ENCODE measurements at places on chromosomes 5 and 9. TPM values are rescaled to one million over a fixed set of nuclear protein-coding genes. Genes with fewer than 3 reads are reported as not detected.

Gene OR13C2
- total RNA-seq = not detected

Gene PTGDS
- 2.8 TPM for total RNA-seq

Gene SMIM32
- total RNA-seq = not detected

Gene TYRP1
- total RNA-seq = 0.09 TPM

Gene GRAMD2B
- total RNA-seq = 8.7 TPM

Gene SMIM33
- total RNA-seq = not detected

Gene ADRA1B
- 0.11 TPM for total RNA-seq

Gene GLDC
- 4.3 TPM for total RNA-seq

Gene EGFLAM
- under 0.01 TPM for total RNA-seq

Gene CDC20B
- under 0.01 TPM for total RNA-seq

Gene NIPAL4
- not detected for total RNA-seq

Gene PHYHD1
- total RNA-seq = 0.34 TPM

Gene AJM1
- 0.65 TPM for total RNA-seq

Gene ZFP2
- 0.33 TPM for total RNA-seq

Gene ENHO
- not detected for total RNA-seq

Gene LRRC19
- total RNA-seq = not detected

Gene ACOT12
- not detected for total RNA-seq

Gene PCDHB14
- total RNA-seq = 0.86 TPM

Gene SPATA9
- not detected for total RNA-seq

Gene GPX8
- 9.9 TPM for total RNA-seq

Gene DIRAS2
- total RNA-seq = 0.86 TPM

Gene KIAA1958
- 0.69 TPM for total RNA-seq

Gene SLC25A2
- total RNA-seq = 0.09 TPM

Gene NPR3
- total RNA-seq = 0.26 TPM

Gene TMOD1
- 0.87 TPM for total RNA-seq

Gene GRK6
- 15.0 TPM for total RNA-seq

Gene TLR4
- total RNA-seq = 124 TPM

Gene SLC22A4
- total RNA-seq = 7.7 TPM

Gene SLC36A3
- total RNA-seq = not detected

Gene FOXD4L3
- total RNA-seq = under 0.01 TPM

Gene SNCB
- total RNA-seq = 0.43 TPM

Gene KLHL3
- 48.6 TPM for total RNA-seq

Gene INSL4
- not detected for total RNA-seq

All from dermis lymphatic vessel endothelial cell (primary cell).